Tibial nerve (tissue), 4 donors: ENCODE measurements at places on chromosomes 12 and 14.

DNA sequence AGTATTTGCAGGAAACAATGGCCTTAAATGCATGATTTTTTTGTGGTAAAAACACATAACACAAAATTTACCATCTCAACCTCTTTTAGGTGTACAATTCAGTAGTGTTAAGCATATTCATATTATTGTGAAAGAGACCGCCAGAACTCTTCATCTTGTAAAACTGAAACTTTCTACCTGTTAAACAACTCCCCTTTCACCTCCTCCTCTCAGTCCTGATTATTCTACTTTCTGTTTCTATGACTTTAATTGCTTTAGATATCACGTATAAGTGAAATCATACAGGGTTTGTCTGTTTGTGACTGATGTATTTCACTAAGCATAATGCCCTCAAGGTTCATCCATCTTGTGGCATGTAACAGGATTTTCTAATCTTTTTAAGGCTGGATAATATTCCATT lies 353.4 kb downstream of the ADAMTS20 start:
- no peak for DNase-seq

DNA sequence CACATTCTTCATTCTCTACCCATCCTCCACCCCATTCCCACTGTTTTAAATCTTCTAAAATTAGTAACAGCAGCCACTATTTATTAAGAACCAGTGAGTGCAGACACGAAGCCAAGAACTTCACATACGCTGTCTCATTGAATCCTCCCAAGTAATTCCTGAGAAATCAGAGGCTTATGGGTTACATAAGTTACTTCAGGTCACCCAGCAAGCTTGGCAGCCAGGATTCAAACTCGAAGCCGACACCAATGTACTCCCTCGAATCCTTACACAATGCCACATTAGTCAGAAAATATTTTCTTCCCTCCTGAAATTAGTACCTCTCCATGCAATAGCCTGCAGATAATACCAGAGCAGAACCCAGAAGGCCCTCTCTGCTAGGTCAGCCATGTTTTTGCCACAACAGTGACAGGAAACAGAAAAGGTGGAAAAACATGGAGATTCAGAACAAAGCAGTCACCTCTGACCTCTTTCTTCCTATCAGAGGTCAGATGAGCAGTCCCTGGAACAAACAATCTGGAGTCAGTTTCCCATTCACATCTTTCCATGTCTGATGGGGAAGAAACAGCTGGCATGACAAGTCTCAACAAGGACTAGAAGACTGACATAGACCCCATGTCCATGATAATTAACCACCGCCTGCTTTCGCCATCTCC lies 16.4 kb downstream of the NID2 start:
- DNase-seq = no peak

GRCh38 chr12:79059557-79059956 lies 195.0 kb downstream of the SYT1 start:
- DNase-seq = no peak

DNA sequence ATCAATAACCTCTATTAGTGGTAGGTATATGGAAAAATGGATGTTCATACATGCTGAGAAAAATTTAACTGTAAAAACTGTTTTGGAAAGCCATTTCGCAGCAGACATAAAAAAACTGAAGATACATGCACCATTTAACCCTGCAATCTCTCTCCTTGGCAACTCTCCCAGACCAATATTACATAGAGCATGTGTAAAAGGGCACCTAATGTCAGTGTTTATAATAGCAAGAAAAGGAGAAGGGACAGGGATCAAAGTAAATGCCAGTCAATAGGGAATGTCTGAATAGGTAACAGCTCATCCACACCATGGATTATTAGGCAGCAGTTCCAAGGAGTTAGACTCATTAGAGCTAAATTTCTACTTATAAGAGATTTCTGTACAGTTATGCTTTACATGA lies 77.2 kb downstream of the BTG1 start:
- DNase-seq = no peak

GRCh38 chr14:75823334-75823733 lies 158.5 kb downstream of the TGFB3 start:
- DNase-seq = no peak

GRCh38 chr14:91364524-91365270 lies 52.9 kb downstream of the CCDC88C start:
- no peak for DNase-seq

DNA sequence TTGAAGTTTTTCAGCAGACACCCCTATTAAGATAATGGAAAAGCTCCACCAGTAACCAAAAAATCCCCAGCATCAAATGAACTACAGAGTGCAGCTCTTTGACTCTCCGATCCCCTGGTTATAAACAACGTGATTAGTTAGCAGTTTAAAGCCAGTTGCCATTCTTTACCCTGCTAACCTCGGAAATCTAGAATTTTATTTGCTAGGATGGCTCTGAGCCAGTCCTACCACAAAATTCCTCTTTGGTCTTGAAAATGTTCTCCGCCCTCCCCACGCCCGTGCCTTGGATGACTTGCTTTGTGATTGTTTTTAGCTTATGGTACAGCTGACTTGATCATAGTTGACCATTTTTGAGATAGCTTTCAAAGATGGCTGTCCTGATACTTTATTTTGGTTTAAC lies 1.2 kb downstream of the KLHDC2 start:
- no peak for DNase-seq

GRCh38 chr12:127716166-127716565 lies 550.8 kb upstream of the TMEM132C start:
- no peak for DNase-seq

- DNase-seq = no peak
These were observed 9.7 kb upstream of the RIC8B start for GRCh38 chr12:106764738-106765137.

DNA sequence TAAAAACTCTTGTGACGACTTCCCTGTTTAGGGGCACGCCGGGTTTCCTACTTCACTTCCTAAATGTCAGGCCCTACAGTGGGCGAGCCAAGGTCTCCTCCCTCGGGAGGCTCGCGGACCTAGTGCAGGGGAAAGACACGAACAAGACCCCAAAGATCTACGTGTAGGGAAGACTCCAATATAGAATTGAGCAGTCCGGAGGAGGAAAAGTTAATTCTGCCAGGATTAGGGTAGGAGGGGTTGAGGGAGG lies 564 bp downstream of the ATXN3 start:
- DNase-seq = peak; percentile 57

GRCh38 chr12:75269209-75269608 lies 59.6 kb upstream of the KCNC2 start:
- DNase-seq = no peak

DNA sequence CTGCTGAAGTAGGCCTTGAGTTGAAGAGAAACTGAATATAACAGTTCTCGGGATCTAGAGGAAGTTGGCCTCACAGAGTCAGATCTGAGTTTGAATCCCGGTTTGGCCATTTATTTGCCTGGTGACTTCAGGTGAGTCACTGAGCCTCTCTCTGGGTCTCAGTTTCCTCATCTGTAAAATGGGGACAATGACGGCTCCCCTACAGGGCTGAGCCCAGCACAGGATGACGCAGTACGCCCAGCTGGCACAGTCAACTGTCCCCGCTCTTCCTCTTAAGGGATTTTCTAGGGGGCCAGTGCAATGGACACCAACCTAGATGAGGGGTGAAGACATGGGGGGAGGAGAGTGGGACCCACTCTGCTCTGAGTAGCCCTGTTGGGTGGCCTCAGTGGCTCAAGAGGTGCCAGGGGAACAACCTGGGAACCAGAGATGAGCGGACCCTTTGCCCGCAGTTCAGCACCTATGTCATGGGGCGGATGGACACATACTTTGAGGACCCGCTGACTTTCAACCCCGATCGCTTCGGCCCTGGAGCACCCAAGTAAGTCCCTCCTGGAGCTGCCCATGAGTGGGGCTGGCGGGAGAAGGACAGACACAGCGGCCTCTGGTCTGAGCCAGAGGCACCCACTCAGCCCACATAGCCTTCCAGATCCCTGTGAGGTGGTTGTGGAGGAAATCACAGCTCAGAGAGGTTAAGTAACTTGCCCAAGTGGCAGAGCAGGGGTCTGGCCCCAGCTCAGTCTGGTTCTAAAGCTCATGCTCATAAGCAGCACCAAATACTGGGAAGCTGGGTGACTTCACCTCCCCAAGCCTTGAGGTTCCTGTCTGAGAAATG lies 41.1 kb downstream of the CYP46A1 start:
- DNase-seq = no peak

DNA sequence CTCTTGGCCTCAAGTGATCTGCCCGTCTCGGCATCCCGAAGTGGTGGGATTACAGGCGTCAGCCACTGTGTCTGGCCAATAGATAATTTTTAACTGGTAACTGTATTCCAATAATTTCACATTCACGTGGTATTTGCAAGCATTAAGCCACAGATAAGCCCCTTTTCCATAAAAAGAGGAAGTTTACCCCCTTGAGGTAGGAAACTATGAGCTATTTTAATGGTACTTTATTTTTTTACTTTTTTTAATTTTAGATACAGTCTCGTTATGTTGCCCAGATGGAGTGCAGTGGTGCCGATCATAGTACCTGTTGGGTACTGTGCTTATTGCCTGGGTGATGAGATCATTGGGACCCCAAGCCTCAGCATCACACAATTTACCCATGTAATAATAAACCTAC lies 42.9 kb upstream of the AP4S1 start:
- DNase-seq = no peak

- no peak for DNase-seq
These were observed 300.7 kb upstream of the MDGA2 start for GRCh38 chr14:47976139-47976538.

DNA sequence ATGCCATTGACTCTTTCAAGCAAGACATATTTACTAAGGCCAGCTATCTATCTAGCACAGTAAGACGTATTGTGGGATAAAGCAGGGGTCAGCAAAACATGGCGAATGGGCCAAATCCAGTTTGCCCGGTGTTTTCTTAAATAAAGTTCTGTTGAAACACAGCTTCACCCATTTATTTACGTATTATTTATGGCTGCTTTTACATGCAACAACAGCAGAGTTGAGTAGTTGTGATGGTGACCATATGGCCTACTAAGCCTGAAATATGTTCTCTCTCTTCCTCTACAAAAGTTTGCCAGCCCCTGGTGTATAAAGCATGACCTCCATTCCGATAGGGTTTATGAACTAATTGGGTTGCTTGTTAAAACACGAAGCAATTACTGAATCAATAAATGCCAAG lies 322.1 kb downstream of the CCDC91 start:
- no peak for DNase-seq

GRCh38 chr12:127780881-127781280 lies 486.1 kb upstream of the TMEM132C start:
- no peak for DNase-seq

GRCh38 chr12:9378430-9378835 lies 170.2 kb upstream of the PZP start:
- no peak for DNase-seq

DNA sequence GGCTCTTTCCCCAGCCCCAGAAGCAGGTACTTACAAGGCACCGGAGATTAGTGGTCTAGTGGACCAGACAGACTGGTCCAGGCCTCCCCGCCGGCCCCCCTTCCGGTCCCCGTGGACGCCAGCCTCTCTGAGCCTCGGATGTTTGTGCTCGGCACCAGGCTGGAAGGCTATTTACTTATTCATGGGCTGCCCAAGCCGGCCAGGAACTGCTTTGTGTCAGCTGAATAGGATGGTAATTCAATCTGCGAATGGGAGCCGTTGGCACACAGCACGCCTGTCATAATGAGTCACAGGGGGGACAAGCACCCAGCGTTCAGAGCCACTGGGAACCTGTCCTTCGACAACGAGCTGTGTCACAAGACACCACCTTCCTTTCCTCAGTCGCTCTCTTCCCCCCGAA lies 82.3 kb downstream of the RIMBP2 start:
- no peak for DNase-seq

DNA sequence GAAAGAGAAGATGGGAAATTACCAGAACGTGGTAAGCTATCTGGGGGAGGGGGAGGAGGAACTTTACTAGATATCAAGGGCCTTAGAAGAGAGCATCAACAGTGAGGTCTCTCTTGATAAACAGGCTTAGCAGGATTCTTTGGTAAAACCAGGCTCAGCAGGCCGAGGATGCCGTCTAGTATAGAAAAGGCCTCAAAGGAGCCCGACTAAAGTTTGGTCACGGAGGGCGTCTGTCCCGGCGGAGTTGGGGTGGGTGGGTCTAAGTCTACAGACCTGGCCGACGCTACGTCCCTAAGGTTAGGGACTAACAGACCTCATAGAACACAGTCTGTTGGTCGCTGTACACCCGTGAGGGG lies 538 bp upstream of the TIGAR start:
- no peak for DNase-seq

DNA sequence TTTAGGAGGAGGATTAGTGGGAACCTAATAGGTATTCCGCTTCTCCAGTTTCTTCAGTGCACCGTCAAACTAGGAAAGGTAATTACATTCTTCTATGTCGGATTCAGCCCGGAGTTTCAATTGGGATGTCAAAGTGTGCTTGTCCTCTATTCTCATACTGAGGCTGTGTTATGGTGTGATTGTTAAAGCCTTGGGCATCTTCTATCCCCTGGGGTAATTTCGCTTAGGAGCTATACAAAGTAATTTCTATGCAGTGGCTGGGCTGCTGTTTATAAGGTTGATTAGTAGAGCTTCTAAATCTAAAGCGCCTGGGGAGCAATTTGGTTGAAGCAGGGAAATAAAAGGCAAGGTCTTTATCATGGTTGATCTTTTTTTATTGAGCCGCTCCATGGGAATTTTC lies 399.6 kb downstream of the ZFP36L1 start:
- no peak for DNase-seq

DNA sequence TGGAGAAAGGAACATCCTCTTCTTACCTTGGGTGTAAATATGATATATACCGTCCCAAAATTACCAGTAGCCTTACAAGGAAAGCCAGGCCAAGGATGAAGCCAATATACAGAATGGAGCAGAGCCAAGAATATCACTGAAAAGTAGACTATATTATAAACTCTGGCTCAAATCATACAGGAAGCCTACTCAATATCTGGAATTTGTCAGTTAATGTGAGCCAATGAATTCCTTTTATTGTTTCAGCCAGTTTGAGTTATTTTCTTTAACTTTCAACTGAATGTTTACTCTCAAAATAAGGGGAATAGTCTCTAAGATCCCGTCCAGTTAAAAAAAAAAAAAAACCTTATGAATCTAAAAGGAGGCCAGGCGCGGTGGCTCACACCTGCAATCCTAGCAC lies 9.8 kb upstream of the DENND5B start:
- no peak for DNase-seq

- DNase-seq = peak; percentile 48
These were observed at the start of gene CDH24 for GRCh38 chr14:23056956-23057756. CDH24 (minus strand) TSS chr14:23057520; CDS start chr14:23055733, 1,787 bp downstream.

DNA sequence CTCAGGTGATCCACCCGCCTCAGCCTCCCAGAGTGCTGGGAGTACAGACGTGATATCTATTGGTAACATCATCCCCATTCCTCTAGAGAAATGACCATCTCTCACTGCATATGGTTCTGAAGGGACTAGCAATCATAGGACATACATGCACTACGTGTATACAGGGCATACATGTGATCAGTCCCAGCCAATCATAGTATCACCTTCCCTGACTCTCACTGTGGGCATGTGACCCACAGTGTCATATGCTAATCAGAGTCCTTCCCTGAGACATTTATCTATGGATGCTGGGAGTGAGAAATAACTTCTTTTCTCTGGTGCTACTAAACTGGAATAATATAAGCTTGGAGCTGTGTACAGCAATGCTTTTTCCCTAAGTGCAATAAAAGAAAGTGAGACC lies 12.1 kb upstream of the FBXW8 start:
- no peak for DNase-seq
